ENCODE measurements at places on chromosomes 1 and 21.

DNA sequence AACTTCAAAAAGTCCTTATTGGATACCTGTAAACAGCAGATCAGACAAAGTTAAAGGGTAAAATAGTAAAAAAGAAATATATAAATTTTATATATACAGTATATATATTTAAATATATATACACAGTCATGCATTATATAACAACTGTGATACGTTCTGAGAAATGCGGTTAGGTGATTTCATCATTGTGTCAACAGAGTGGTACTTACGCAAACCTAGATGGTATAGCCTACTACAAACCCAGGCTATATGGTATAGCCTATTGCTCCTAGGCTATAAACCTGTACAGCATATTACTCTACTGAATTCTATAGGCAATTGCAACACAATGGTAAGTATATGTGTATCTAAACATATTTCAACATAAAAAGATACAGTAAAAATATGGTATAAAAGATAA lies 222.7 kb downstream of the NUF2 start:
- DNase-seq = no peak

DNA sequence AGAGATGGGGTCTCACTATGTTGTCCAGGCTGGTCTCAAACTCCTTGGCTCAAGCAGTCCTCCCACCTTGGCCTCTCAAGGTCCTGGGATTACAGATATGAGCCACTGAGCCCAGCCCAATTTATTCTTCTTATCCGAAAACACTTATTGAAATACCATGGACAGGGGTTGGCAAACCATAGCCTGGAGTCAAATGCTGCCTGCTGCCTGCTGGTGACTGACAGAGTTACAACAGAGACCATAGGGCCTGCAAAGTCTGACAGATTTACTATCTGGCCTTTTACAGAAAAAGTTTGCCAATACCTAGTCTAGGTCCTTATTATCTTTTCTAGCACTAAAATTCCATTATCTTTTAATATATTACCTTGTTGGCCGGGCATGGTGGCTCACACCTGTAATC lies 87.1 kb upstream of the ZNF281 start:
- no peak for DNase-seq

GRCh38 chr1:202862679-202863560 lies 26.0 kb downstream of the RABIF start:
- no peak for DNase-seq

DNA sequence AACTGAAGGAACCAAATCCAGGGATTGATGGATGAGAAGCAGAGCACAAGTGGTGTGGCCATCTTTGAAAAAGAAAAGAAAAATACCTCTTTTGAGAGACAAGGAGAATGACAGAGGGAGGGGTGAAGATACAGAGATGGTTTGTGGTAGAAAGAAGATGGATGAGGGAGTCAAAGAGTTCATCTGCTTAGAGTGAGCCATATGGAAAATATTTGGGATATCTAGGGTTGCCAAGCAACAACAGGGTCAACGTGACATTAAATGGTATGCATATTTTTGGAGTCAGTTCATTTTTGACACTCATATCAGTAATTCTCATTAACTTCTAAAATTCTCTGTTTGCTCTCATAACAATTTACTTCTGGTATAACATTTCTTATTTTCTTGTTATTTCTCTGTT lies 50.7 kb downstream of the MACF1 start:
- DNase-seq = no peak

GRCh38 chr1:109722908-109723691 lies 11.0 kb downstream of the GSTM5 start:
- DNase-seq = no peak

DNA sequence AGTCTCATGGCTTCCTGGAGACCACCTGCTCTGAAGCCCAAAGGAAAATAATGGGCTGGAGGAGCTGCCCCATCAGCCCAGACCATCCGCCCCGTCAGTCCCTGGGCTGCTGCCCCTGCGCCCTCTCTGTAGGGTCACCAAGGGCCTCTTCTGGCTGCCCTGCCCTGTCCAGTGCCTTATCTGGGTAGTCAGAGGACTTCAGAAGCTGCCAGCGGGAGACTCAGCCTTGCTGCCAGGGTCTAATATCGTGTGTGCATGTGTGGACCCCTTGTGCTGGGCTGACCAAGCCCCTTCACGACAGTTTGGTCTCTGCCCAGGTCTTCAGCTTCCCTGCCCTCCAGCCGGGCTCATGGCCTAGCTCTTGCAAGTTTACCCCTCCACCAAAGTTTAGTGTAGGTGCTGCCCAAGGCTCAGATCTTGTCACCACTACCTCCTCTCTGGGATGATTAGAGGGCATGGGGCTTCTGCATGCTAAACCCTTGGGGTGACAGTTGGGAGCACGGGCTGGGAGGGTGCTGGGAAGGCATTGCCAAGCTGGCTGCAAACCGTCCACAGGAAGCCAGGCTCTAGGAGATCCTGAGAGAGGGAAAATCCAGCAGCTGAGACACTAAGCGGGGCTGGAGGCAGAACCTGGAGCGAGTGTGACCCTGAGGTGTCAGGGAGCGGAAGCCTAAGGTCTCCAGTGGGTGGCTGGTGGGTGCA lies 20.6 kb downstream of the NENF start:
- no peak for DNase-seq

DNA sequence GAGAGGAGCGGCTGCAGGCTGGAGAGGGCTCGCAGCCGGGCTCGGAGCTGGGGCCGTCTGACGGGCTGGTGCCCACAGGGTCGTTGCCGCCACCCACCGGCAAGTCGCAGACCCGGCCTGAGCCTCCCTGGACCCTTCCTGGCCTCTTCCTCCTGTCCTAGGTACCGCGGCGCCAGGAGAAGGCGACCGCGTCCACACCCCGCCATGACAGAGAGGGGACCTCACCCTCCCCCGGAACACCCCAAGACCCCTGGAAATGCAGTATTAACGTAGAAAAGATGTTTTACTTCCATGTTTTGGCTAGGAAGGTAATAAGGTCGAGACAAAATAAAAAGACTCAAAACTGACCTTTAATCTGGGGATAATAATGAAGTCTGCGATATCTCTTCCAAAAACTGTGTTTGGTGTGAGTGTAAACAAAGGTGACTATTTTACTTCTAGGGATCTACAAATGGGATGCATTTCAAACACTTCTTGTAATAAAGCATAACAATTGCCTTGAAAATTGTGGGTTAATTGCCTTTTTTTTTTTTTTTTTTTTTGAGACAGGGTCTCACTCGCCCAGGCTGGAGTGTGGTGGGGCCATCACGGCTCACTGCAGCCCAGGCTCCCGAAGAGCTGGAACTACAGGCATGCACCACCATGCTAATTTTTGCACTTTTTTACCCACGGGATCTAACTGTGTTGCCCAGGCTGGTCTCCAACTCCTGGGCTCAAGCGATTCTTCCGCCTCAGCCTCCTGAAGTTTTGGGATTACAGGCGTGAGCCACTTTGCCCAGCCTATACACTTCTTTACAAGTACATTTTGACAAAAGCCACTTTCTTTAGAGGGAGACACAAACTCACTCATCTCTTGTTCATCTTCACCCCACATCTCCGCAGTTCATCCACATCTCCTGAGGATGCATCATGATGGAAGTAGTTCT lies 838 bp upstream of the RSRP1 start:
- no peak for DNase-seq

Data from LoVo (cell line).